Small intestine (tissue), 16 donors: ENCODE measurements at places on chromosomes 4 and X.

DNA sequence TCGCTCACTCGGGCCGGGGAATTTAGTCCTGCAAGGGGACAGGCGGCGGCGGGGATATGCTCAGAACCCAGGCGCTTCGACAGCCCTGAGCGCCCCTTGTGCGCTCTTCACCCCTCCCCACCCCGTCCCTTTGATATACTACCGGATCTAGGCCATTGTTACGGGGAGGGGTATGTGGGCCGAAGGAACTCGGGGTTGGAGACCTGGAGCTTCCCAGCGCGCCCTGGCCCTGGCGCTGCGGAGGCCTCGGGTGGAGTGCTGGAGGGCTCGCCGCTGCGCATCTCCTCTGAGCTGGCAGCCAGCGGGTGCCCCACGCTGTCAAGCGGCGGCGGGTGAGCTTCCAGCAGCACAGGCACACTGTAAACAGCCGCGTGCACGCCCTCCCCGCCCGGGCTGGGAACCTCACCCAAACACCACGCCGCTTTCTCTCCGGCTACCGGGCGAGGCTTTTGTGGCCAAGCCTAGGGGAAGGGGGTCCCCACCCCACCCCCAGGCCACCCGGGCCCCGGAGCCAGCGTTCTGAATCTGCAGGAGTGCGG is 54.5 kb upstream of the BCOR start:
- H3K36me3 ChIP-seq = no peaks in the 10 kb centered on the region
- DNase-seq = no peak
- no peaks in the 10 kb centered on the region for H3K4me1 ChIP-seq
- no peak overlapping the region for H3K27ac ChIP-seq

- H3K36me3 ChIP-seq = peaks cover 2% of the 10 kb centered on the region
- no peak overlapping the region for H3K4me3 ChIP-seq
- no peaks in the 10 kb centered on the region for H3K27me3 ChIP-seq
- H3K4me1 ChIP-seq = peaks cover 38% of the 10 kb centered on the region
- peak overlapping the region; percentile 83 for H3K27ac ChIP-seq
- DNase-seq = no peak
These were observed 12.9 kb downstream of the GPRIN3 start for GRCh38 chr4:89294573-89295269.

DNA sequence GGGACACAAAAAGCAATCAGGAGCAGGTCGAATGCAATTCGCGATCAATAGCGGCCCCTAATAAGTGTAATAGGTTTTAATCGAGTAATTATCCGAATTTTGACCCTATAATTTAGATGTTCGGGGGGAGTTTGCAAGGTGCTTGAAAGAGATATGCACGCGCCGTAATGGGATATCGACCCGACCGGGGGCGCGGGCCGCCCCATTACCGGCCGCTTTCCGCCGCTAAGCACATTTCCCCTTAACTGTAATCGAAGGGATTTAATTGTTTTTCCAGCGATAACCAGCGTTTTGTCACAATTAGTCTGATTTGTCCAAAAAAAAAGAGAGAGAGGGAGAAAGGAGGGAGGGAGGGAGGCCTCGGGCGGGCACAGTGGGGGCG is 997 bp downstream of the NKX1-1 start:
- peaks cover 53% of the 10 kb centered on the region for H3K27me3 ChIP-seq
- DNase-seq = no peak
- H3K4me3 ChIP-seq = no peak overlapping the region

GRCh38 chr4:162497564-162498167 is 333.9 kb upstream of the FSTL5 start:
- H3K27ac ChIP-seq = no peak overlapping the region
- peak; percentile 36 for DNase-seq
- H3K4me1 ChIP-seq = no peaks in the 10 kb centered on the region
- no peak overlapping the region for H3K4me3 ChIP-seq
- H3K27me3 ChIP-seq = peaks cover 3% of the 10 kb centered on the region
- no peaks in the 10 kb centered on the region for H3K36me3 ChIP-seq

DNA sequence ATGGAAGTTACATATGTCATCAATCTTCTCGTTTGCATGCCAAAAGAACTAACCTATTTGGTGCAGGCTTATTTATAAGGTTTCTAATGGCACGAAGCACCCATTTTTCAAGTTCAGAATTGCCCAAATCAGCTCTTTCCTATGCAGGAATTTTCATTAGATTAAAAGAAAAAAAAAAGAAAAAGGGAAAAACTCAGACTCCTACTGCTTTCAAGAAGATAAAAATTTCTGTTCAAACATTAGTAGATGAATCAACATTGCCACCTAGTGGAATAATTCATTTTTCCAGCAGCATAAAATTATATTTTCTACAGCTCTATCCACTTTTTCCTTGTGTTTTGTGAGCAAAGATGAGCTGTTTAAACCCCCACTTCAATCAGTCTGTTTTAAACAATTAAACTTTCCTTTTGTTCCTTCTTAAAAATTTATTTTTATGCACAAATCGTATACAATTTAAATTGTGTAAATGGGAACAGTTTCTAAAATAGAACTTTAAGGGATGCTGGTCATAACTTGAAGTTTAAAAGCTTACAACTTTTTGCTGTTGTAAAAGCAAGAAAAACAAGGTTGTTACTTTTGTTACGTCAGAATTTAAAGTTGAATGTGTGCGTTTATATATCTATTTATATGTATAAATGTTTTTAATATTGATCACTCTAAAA is 309.9 kb downstream of the ARAP2 start:
- no peaks in the 10 kb centered on the region for H3K27me3 ChIP-seq
- H3K4me3 ChIP-seq = no peak overlapping the region
- DNase-seq = peak; percentile 27
- no peaks in the 10 kb centered on the region for H3K36me3 ChIP-seq
- no peaks in the 10 kb centered on the region for H3K4me1 ChIP-seq

DNA sequence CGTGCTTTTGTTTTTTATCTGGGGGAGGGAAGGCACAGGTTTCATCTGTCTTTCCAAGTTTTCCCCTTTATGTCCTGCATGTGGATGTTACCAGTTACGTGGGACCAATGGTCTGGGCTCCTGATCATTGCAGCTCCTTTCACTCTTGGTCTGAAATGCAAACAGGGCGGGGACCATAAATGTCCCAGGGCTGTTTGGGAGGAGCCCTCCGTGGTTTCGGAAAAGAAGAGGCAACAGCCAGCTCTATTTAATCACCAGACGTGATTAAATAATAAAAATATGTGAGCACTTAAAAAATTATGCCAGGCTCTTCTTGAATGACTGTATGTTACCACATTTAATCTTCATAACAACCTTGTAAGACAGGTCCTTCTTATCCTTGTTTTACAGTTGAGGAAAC is 30.8 kb upstream of the C1GALT1C1 start:
- no peaks in the 10 kb centered on the region for H3K4me1 ChIP-seq
- no peak overlapping the region for H3K27ac ChIP-seq
- H3K27me3 ChIP-seq = no peaks in the 10 kb centered on the region
- DNase-seq = no peak
- H3K4me3 ChIP-seq = no peak overlapping the region

- no peaks in the 10 kb centered on the region for H3K36me3 ChIP-seq
- DNase-seq = no peak
- H3K27ac ChIP-seq = no peak overlapping the region
- no peaks in the 10 kb centered on the region for H3K4me1 ChIP-seq
- no peaks in the 10 kb centered on the region for H3K27me3 ChIP-seq
These were observed 9.4 kb upstream of the TET2 start for GRCh38 chr4:105137121-105137875.

- H3K27ac ChIP-seq = no peak overlapping the region
- no peaks in the 10 kb centered on the region for H3K4me1 ChIP-seq
- no peaks in the 10 kb centered on the region for H3K36me3 ChIP-seq
- no peak for DNase-seq
These were observed 40.3 kb downstream of the AMMECR1 start for GRCh38 chrX:110277609-110278008.
